CD8-positive, alpha-beta T cell (primary cell): ENCODE measurements at places on chromosomes 11 and 22.
A peak's percentile ranks its signal among the peaks of the same experiment; 100 is the strongest.

DNA sequence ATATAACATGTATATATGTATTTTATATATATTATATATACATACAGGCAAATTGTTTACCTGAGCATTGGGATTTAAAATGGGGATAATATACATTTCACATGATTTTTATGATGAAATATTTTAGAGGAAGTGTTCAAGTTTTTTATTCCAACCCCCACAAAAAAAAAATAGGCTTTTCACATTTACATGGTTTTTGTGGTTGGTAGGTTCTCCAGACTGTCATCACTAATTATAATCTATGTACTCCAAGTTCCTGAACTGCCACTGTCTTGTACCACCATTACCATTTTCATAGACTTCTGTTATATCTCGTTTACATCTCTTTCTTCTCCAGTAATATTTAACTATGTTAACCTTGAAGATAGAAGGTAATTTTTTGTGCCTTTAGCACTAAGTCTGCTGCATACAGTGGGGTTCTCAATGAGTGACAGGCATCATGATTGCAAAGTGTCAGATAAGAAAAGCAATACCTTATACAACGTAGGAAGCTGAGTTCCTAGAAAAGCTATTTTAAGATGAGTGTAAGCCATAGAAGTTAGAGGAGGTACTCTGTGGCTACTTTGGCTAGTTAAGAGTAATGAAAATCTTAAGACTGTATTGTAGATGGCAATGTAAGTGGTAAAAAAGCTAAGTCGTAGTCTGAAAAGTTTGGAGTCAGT lies 5.2 kb downstream of the TMEM126A start:
- DNase-seq, result no peak

- no peak for DNase-seq
Measured at GRCh38 chr11:87125257-87125656, 87.5 kb downstream of the TMEM135 start.

DNA sequence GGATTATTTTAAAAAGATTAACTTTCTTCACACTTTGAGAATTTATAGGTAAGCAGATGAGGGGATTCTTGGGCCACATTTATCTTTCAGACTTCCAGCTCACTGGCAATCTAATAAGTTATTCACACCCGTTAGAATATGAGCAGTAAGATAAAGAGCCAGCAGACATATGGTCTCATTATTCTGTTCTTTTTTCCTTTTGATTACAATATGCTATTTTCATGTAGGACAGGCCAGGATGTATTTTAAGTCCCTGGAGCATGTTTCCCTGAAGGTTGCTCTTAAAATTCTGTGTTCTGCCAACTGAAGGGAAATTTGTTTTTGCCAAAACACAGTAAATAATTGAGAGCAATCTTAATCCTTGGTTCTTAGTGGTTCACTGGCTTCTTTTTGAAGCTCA lies 22.2 kb downstream of the PDHX start:
- DNase-seq, result no peak

DNA sequence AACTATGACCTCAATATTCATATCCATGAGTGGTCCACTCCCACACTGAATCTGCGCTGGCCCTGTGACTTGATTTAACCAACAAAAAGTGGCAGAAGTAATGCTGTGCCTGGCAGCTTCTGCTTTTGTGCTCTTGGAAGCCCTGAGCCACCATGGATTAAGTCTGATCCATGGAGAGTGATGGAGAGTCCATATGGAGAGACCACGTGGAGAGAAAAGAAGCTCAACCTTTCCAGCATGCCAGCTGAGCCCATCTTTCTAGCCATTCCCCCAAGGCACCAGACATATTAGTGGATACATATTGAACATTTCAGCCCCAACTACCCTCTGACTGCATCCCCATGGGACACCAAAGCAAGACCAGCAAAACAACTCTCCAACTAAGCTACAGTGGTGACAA lies 16.0 kb downstream of the LRRC55 start:
- DNase-seq, result no peak

- DNase-seq, result no peak
Measured at GRCh38 chr11:84922212-84922805, 704.8 kb downstream of the DLG2 start.

DNA sequence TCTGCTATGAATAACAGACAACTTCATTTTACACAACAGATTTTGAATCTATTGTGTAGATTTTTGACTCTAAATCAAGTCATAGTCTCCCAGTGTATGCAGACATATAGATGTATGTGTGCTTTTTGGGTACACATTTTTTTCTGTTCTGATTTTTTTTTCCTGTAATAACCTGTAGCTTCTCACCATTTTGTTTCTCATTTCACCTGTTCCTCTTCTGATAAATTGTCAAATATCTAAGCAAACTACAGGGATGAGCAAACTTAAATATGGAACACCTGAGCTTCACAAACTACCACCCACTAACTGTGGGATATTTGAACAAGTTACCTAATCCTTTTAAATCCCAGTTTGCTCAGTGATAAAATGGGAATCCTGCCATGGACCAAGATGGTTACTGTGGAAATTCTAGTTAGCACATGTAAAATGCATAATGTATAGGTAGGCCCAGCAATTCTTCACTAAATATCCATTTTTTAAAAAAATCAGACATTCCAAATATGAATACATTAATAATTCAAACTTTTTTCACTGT lies 15.7 kb downstream of the LGR4 start:
- DNase-seq, result no peak

- DNase-seq, result no peak
Measured at GRCh38 chr22:37910890-37911672, 5.0 kb downstream of the MICALL1 start.

DNA sequence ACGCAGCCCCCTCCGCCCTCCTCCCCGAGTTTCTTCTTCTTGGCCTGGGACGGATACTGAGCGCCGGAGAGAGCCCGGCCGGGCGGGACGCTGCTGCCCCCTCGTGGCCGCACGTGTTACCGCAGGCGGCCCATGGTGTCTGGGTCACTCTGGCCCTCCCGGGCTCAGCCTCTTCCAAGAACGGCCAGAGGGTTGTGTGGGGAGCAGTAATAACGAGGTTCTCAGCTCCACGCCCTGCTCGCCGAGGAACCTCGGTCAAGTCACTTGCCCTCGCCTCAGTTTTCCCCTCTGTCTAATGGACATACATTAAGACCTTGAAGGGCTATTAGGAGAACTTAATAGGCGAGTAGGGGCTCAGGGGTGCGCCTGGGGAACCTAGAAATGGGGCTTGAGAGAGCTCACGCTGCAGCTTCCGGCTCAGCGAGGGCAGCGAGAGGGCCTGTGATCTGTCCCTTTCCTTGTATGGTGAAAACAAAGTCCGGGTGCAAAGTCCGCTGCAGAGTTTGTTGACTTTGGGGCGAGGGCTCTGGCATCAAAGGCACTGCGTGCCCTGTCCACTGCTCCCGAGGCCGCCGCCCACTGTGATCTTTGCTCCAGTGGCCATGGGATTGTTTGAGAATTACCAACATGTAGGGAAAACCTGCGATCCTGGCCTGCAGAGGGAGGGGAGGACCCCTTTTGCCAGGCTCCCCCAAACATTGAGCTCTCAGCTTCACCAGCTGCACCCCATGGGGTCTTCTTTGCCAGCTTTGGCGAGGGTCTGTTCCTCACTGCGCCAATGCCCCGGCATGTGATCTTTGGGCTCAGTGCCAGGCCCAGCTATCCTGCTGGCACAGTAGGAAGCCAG lies 14.4 kb upstream of the LRP5 start:
- peak; percentile 78 for DNase-seq

DNA sequence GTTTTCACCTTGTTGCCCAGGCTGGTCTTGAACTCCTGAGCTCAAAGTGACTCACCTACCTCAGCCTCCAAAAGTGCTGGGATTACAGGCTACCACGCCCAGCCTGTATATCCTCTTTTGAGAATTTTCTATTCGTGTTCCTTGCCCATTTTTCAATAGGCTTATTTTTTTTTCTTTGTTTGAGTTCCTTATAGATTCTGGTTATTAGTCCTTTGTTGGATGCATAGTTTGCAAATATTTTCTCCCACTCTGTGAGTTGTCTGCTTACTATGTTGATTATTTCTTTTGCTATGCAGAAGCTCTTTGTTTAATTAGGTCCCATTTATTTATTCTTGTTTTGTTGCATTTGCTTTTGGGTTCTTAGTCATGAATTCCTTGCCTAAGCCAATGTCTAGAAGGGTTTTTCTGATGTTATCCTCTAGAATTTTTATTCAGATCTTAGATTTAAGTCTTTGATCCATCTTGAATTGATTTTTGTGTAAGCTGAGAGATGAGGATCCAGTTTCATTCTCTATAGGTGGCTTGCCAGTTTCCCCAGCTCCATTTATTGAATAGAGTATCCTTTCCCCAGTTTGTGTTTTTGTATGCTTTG lies 17.7 kb upstream of the ZBED5 start:
- no peak for DNase-seq
